ENCODE measurements at places on chromosomes 1 and 21. TPM values are rescaled to one million over a fixed set of nuclear protein-coding genes. Genes with fewer than 3 reads are reported as not detected.

DNA sequence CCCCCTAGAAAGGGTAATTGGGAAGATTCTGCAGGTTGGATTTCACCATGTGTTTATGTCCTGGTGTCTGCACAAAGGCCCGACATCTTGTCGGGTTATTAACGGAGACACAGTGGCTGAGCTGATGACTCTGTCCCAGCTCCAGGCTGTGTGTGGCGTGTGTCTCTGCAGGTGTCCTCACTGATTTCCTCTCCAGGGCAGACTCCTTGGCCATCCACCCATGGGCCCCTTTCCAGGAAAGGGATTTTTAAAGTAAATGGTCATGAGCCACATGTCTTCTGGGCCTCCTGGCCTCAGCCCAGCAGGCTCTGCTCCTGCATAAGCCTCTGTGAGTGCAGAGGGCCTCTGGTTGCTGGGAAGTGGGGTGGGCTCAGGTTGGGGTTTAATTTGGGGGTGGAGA lies 418.7 kb upstream of the VAMP3 start:
- DNase-seq: no peak

DNA sequence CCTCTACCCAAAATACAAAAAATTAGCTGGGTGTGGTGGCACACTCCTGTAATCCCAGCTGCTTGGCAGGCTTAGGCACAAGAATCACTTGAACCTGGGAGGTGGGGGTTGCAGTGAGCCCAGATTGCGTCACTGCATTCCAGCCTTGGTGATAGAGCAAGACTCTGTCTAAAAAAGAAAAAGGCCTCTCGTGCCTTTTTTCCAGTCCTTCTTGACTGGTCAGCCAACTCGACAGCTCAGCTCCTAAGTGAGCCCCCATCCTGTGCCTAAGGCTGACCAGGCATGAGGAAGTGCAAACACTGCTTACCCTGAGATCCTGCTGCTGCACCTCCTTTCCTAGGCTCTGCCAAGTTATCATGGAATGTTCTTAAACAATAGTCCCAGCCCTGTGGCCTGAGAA lies 10.1 kb upstream of the PROK1 start:
- DNase-seq: no peak

GRCh38 chr1:222073307-222073995 lies 331.6 kb upstream of the DUSP10 start:
- DNase-seq: no peak

Gene S100A1
- total RNA-seq: not detected

Gene DCST2
- total RNA-seq: 1.6 TPM

Gene GRIK3
- not detected for total RNA-seq

DNA sequence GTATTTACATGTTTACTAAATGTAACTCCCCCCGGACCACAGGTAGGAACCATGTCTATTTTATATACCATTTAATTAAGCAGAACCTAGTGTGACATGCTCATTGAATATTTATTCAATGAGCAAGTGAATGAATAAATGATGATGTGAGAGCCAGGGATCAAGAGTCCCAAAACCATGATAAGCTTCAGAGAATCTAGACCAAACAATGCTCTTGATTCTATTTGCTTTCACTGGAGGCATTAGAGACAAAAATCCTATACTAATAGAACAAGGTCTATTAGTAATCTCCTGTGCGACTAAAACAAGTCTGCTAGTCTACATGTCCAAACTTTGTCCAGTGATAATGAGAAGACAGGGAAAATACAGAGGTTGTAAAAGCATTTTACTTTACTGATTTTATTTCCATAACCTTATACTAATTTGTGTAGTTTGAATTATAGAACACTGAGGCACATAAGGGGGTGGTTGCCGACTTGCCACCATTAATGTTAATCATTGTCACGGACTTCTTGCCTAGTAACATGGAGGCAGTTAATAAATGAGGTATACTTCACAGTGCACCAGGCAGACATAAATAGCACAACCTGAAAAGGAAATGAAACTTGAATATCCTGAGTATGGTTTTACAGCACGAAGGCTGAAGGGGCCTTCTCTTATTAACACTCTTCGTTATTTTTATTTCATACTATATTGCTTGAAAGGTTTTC lies 69.8 kb downstream of the TBX15 start:
- DNase-seq: no peak

Gene C4BPA
- total RNA-seq: not detected

- DNase-seq: no peak
These were observed 135.9 kb downstream of the FGGY start for GRCh38 chr1:59432531-59433439.

GRCh38 chr1:29730623-29731022 lies 494.3 kb downstream of the PTPRU start:
- no peak for DNase-seq

GRCh38 chr1:93061895-93062792 lies 16.9 kb upstream of the MTF2 start:
- DNase-seq: peak; percentile 36

GRCh38 chr1:87620807-87621206 lies 292.1 kb downstream of the LMO4 start:
- DNase-seq: no peak

DNA sequence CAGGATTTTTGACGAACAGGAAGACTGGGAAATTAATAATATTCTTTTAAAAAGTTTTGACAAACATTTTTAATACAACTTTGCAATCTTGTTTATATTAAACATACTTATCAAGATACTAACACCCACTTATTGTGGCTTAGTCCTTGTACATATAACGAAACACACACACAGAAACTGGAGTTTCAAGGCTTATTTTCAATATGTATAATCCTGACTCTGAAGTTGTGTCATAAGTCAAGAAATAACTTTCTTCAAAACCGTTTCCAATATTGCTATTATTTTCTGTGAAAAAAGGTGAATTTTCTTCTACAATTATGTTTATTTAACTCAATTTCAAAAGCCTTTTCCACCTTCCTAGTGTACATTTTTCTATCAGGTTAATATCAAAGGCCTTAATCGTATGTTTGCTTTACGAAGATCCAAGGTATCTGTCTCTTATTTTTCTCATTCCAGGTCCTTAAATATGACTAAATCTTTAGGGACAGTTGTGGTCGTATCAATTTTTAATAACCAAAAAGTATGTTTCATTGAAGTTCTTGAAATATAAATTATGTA lies 1.8 kb downstream of the CDKN2C start:
- no peak for DNase-seq

GRCh38 chr1:159771127-159771895 lies 9.5 kb upstream of the DUSP23 start:
- no peak for DNase-seq
